Fibroblast of skin of right biceps (primary cell): ENCODE measurements at places on chromosomes 3 and 15.

DNA sequence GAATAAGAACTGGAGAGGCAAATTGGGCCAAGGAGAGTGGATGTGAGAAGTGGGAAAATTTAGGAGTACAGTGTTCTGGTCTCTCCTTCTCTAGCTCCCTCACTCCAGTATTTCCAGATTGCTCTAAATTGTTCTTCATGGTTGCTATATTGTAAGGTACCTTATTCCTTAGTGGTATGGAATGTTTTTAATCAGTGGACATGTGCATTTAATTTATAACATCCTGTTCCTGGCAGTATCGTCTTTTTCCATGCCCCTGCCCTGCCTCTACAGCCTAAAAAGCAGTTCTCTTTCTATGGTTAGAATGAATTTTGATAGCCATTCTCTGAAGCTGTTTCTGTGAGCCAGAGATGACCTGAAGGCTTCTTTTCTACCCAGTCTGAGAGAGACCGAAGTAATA is 180.5 kb downstream of the TCF12 start:
- DNase-seq = peak; percentile 47

- peak; percentile 98 for DNase-seq
Measured at GRCh38 chr3:159947220-159947619, 41.4 kb upstream of the IL12A start.

GRCh38 chr3:157713101-157713500 is 209.9 kb upstream of the VEPH1 start:
- no peak for DNase-seq

GRCh38 chr3:113057117-113057516 is 66.3 kb downstream of the GTPBP8 start:
- no peak for DNase-seq

GRCh38 chr3:49673715-49674496 is at the start of gene APEH:
Gene APEH, plus strand, starts transcription at chr3:49674351. Its CDS starts 51 bp downstream, at chr3:49674402.
- DNase-seq = peak; percentile 98

DNA sequence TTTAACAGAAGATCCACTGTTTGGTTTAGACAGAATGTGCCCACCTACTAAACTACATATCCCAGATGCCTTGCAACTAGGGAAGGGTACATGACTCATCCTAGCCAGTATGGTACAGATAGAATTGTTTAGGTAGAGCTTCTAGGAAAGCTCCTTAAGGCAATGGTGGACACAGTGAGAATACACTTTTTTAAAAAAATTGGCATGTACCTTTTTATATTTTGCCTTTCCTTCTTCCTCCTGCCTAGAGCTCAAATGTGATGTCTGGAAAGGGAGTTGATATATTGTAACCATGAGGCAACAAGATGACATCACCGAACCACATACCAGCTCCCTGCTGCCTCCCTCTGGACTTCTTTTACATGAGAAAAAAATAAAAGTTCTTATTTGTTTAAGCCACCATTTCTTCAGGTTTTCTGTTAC is 14.4 kb upstream of the C3orf80 start:
- peak; percentile 60 for DNase-seq

DNA sequence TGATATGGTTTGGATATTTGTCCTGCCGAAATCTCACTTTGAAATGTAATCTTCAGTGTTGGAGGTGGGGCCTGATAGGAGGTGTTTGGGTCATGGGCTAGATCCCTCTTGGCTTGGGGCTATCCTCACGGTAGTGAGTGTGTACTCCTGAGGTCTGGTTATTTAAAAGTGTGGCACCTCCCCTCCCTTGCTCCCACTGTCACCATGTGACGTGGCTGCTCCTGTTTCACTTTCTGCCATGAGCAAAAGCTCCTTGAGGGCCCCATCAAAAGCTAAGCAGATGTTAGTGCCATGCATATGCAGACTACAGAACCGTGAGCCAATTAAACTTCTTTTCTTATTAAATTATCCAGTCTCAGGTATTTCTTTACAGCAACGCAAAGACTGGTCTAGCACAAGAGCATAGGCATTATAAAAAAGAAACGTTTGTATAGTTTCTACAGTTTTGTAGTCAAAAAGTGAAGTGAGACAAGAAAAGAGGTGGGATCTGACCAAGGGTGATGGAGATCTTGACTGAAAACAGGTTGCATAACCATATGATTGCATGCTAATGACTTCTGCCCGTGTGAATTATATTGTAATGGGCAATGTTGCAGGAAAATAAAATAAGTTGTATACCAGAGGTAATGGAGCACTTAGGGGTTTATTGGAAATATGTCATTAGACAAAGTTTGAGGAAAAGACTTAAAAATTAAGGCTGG is 28.5 kb upstream of the CLASP2 start:
- no peak for DNase-seq

GRCh38 chr15:59420108-59420507 is 17.9 kb upstream of the FAM81A start:
- DNase-seq = no peak
